ENCODE measurements at places on chromosomes 2 and 18.

GRCh38 chr18:8162802-8163201 is 446.4 kb upstream of the RAB12 start:
- no peak for DNase-seq

- DNase-seq = no peak
Measured at GRCh38 chr2:241399941-241400922, 44.1 kb downstream of the FARP2 start.

DNA sequence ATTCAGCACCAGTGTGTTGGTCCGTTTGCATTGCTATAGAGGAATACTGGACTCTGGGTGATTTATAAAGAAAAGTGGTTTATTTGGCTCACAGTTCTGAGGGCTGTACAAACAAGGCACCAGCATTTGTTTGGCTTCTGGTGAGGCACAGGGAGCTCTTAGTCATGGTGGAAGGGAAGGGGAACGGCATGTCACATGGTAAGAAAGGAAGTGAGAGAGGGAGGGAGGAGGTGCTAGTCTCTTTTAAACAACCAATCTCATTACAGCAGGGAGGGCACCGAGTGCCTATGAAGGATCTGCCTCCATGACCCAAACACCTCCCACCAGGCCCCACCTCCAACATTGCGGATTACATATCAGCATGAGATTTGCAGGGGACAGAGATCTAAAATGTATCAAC is 143.9 kb upstream of the DLX2 start:
- peak; percentile 48 for DNase-seq

- no peak for DNase-seq
Measured at GRCh38 chr18:28040716-28041115, 136.2 kb downstream of the CDH2 start.

- no peak for DNase-seq
Measured at GRCh38 chr2:105675841-105676240, 68.9 kb upstream of the NCK2 start.

DNA sequence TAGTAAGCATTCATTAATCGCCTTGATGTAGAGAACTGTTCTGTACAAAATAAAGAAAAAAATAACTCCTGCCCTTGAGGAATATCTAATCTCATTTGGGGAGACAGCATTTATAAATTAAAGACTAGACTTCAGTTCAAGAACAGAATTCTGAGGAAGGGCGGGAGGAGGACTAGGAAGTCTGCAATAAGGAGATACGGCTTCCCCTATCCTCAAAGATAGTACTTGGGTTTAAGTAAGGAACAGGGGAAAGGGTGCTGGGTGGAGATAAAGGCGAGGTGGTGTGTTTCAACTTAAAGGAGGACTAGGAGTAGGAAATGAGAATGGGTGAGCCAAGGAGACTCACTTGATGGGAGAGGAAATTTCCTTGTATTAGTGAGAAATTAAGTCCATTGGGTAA is 121.9 kb upstream of the MSTN start:
- DNase-seq = no peak

DNA sequence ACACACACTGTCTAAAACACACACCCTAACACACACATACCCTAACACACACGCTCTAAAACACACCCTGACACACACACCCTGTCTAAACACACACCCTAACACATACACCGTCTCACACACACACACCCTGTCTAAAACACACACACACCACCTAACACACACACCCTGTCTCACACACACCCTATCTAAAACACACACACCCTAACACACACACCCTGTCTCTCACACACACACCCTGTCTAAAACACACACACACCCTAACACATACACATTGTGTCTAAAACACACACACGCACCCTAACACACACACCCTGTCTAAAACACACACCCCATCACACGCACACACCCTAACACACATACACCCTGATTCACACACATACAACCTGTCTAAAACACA is 54.1 kb downstream of the HDAC4 start:
- no peak for DNase-seq

DNA sequence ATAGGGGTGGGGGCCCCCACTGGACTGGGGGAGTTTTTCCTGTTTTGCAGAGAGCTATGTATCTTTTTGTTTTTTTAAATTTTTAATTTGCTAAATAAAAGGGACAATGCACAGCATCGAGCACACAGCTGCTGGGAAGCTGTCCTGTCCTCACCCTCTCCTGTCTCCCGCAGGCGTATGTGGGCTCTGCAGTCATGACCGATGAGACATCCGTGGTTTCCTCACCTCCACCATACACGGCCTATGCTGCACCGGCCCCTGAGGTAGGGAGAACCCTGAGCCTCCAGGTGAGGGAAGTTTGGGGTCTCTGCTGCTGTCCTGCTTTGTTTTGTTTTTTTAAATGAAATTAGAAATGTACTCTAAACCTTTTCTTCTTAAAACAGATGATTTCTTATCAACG is 27.6 kb downstream of the PLEKHB2 start:
- no peak for DNase-seq

GRCh38 chr2:237737196-237737865 is 61.2 kb upstream of the RBM44 start:
- no peak for DNase-seq

GRCh38 chr2:38907242-38907641 is 17.6 kb downstream of the ARHGEF33 start:
- DNase-seq = no peak

DNA sequence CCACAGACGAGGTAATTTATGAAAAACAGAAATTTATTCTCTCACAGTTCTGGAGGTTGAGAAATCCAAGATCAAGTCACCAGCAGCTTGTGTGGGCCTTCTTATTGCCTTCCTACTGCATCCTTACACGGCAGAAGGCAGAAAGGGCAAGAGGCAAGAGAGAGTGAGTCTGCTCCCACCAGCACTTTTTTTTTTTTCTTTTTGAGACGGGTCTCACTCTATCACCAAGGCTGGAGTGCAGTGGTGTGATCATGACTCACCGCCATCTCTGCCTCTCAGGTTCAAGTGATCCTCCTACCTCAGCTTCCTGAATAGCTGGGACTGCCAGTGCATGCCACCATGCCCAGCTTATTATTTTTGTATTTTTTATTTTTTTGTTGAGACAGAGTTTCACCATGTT is 78.5 kb upstream of the HK2 start:
- no peak for DNase-seq

- DNase-seq = no peak
Measured at GRCh38 chr2:4882421-4882820, 809.8 kb upstream of the SOX11 start.

- no peak for DNase-seq
Measured at GRCh38 chr2:38504169-38504568, 98.6 kb downstream of the HNRNPLL start.

DNA sequence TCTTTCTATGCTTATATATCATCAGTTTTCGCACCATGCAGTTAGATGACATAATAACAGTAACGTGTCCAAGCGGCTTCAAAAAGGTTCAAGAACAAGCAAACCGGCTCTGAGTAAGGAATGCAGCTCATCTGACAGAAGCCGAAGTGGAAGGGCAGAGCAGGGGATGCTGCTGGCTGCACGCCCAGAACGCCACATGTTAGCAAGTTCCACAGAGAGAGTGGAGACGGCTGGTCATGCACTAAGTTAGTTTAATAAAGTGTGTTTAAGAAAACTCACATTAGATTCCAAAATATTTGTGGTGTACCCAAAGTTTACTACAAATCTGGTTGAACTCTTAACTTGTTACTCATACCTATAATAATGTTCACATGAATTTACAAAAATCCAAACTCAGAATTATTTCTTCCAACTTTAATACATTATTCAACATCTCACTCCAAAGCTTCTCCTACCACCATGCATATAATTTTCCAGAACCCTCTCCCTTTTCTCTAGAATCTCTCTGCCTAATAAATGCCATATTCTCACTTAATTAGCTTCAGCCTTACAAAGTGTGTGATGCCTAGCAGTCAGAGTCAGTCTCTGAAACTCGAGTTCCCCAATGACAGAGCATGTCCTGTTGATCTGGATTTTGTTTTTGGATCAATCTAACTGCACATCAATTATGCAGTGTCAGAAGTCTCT is 170.0 kb downstream of the DNAH7 start:
- DNase-seq = peak; percentile 99

DNA sequence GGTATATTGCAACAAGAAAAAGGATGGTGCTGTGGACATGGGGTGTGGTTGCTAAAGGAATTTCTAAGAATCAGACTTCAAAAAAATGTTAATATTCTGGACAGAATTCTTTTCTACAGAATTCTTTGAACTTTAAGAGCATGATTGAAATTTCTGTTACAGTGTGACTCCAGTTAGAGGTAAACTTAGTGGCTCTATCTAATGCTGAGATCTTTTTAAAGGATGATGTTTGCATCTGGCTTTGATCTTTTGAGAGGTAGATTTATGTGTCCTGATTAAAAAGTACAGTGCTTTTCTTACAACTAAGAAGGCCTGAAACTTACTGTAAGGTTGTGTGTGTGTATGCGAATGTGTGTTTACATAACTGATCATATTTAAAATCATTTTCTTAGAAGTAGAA is 25.4 kb downstream of the NCK2 start:
- DNase-seq = no peak

DNA sequence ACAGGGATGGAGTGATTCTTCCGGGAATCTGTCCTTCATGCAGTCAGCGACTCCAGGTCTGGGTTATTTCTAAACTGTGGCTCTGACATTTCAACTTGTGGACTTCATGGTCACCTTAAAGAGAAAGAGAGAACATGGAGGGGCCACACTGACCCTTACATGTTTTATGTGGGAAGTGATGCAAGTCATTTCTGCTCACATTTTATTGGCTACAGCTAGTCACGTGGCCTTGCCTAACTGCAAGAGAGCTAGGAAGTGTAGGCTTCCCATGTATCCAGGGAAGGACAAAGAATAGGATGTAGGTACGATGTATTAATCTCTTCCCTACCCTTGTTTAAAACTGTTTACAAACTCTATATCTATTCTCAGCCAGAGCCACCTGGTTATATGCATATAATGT is 30.3 kb upstream of the AFTPH start:
- DNase-seq = no peak

GRCh38 chr2:30235008-30235655 is 3.8 kb downstream of the LBH start:
- peak; percentile 29 for DNase-seq

DNA sequence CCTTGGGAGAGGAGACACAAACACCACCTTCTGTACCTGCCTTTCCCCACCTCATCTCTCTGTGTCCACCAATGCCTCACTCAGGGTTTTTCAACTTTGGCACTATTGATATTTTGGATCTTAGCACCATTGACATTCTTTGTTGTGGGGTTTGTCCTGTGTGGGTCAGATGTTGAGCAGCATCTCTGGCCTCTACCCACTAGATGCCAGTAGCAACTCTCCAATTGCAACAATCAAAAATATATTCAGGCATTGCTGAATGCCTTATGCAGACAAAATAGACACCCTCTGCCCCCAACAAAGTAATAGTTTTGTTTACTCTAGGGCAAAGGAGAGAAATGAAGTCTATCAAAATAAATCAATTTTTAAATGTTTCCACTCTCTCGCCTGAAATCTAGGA is 1384.3 kb upstream of the NXPH2 start:
- no peak for DNase-seq

- DNase-seq = no peak
Measured at GRCh38 chr2:158610059-158610458, 153.3 kb downstream of the PKP4 start.

- peak; percentile 9 for DNase-seq
Measured at GRCh38 chr2:200159357-200159707, 147.2 kb upstream of the SPATS2L start.

GRCh38 chr2:219496825-219497494 is 1.7 kb upstream of the GMPPA start:
- DNase-seq = peak; percentile 17

DNA sequence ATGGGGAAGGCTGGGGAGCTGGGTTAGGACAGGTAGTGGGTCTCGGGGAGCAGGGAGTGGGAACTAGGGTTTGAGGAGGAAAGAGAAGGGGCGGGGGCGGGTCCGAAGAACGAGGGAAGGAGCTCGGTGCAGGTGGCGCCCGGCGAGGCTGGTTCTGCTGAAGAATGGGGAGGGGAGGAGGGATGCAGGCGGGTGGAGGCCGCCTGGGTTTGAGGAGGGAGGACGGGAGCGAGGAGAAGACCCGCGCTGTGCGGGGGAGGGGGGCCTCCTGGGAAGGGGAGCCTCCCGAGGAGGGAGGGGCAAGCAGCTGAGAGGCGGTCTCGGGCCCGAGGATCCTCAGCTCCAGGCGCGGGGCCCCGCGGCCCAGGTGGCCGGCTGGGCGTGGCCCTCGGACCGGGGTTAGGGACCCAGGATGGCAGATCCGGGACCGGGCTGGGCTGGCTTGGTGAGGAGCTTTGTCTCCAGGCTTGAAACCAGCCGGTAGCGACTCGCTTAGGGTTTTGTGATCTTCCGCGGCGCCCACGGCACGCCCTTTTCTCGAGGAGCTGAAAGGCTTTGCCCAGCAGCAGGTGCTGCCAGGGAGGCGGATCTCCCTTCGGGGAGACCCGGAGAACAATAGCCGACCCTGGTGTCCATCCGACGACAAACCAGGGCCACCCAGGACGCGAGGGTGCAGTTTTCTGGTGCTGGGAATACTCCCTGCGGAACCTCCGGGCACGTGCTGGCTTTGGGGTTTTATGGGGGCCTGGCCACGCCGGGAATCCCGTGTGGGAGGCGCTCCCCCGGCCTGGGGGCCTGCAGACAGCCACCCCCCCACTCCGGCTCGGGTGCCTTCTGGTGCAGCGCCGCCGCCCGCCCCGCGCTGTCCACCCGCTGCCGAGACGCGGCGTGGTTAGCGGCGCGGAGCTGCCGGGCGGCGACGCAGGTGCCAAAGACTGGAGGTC is 1.4 kb downstream of the DPYSL5 start:
- DNase-seq = no peak

DNA sequence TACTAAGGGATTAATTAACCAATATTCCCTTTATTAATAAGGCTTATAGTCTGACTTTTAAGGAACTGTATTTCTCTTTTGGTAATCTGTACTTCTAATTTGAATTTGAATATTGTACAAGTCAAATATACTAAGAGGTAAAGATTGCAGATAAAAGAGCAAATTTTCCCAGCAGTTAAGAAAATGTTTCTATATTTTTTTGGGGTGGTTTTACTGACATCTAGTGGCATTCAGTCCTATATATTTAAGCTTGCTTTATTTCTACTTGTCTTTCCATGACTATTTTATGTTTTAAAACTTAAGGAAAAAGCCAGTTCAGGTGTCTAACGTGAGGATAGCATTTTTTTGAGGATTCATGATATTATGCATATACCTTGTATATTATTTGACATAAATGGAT is 41.6 kb downstream of the TDRD15 start:
- DNase-seq = no peak

DNA sequence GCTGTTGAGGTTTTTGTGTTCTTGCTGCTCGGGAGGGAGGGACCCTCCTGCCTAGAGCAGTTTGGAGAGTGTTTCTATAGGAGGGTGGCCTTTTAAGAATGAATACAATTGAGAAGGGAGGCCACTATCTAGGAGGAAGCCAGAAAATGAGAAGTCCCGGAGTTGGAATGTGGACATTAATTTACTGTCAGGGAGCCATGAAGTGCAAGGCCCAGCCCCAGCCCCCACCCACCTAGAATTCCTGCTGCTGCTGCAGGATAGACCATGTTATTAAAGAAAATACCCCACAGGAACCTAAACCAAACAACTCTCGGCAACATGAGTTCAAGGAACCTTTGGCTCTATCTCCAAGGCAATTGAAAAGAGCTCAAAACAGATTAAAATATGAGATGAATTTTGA is 46.0 kb downstream of the ZBTB7C start:
- no peak for DNase-seq
